ENCODE measurements at places on chromosomes 7 and 10.

GRCh38 chr10:112778579-112778978 is 171.5 kb upstream of the TCF7L2 start:
- no peak for DNase-seq

GRCh38 chr10:49408519-49409306 is 12.8 kb upstream of the DRGX start:
- no peak for DNase-seq

- no peak for DNase-seq
These were observed 36.6 kb downstream of the SRPK2 start for GRCh38 chr7:105352018-105352612.

GRCh38 chr10:64508029-64508661 is 986.9 kb downstream of the REEP3 start:
- DNase-seq, result no peak

DNA sequence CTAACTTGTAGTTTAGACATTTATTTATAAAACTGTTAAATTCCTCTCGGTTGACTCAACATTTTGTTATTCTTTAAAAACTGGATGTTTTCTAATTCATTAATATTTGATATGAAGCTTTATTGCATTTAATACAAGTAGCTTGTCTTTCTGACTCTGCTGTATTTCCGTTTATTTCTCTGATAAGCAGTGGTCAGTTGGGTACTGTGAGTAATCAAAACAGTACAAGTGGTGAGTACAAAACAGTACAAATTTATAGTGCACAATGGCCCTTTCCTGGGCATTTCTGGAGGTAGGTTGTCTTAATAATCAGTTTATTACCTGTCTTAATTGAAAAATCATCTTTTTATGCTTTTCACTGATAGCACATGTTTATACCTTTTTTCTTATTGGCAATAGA is 182.7 kb downstream of the CCSER2 start:
- no peak for DNase-seq

- no peak for DNase-seq
These were observed 134.3 kb upstream of the ASAH2 start for GRCh38 chr10:50385624-50386023.

DNA sequence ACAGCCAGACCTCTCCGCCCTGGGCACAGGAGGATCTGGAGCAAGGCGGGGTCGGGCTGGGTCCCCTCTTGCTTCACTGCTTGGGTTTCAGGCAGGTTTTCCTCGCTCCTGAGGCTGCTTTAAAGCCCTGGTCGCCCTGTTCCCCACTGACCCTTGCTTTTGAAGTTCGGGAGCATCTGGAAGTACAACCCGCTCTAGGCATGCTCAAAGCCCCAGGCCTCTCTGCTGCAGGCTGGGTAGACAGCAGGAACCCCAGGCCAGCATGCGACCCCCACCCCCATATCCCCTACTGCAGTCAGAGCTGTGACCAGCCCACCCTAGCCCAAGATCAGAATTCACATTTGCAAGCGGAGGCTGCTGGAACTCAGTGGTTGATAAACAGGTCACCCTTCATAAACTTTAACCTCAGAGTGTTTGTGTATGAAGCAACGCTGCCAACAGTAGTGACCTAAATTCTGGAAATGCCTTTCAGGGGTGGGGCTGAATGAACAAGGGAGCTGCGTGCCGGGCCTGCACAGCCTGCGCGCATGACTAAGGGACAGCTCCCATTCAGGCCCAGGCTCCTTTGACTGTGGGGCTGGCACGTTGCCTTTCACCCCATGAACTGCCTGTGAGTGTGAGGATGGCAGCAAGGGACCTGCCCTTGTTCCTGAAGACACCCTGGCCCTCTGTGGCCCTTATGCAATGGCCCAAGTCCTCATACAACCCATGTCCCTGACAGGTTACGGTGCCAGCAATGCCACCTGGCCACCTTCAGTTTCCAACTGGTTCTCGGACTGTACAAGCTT is 52.5 kb downstream of the PROSER2 start:
- no peak for DNase-seq

DNA sequence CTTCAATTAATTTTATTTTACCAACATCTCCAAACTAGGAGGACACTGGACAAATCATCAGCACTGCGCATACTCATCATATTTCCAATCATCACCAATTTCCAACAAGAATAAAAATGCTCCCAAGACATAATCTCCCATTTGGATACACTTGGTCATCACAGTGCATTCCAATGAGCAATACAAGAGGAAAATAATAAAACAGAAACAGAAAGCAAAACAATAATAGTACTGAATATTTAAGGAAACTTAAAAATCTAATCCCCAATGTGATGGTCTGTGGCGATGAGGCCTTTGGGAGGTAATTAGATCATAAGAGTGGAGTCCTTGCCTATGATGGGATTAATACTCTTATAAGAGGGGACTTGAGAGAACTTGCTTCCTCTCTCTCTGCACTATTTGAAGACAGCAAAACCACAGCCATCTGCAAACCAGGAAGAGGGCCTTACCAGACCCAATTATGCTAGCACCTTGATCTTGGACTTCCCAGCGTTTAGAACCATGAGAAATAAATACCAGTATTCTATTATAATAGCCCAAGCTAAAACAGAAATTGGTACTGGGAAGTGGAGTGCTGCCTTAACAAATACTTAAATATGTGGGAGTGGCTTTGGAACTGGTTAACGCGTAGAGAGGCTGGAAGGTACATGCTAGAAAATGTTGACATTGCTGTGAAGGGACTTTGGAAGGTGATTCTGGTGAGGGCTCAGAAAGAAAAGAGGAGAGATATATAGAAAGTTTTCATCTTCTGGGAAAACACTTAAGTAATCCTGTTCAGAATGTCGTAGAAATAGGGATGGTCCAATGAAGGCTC is 91.5 kb downstream of the JAZF1 start:
- DNase-seq, result no peak

GRCh38 chr7:105800442-105800841 is 76.0 kb downstream of the ATXN7L1 start:
- DNase-seq, result no peak

DNA sequence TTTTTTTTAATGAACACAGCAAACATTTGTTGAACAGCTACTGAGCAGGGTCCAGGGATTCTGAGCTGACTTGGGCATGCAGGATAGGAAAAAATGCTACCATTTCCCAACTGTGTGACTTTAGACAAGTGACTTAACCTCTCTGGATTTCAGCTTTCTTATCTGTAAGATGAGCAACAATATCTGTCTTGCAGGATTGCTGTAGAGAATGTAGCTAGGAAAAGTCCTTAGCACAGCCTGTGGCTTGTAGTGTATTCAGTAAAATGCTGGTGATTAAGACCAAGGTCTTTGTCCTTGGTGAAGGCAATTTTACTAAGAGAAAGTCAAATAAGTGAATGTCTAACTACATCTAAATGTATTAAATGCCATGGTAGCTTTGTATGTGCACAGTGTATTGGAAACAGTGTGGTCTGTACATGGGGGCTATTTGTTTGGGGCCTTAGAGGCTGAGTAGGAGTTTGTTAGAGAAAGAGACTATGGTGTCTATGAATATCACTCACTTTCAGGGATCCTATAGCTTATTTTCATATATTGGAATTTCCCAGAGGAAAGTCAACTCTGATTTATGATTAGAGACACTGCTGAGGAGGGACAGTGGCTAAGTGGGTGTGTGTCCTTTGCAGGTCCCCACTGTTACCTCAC is 118.9 kb downstream of the CDH23 start:
- DNase-seq, result no peak

DNA sequence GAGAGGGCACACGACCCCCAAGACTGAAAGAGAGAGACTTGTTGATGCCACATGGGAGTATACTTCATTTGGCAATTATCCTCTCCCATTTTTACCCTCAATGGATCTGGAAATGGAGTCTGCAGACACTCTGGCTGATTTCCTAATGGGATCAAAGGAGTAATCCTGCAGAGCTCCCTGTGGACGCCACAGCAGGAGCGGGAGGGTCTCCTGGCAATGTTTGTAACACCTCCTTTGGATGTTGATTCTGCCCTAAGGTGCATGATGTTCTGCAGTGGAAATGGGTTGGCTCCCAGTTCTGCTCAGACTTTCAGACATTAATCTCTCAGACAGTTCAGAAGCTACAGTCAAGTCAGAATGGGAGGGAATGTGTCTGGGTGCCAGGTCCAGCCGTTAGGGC is 166.0 kb upstream of the WDR11 start:
- no peak for DNase-seq

DNA sequence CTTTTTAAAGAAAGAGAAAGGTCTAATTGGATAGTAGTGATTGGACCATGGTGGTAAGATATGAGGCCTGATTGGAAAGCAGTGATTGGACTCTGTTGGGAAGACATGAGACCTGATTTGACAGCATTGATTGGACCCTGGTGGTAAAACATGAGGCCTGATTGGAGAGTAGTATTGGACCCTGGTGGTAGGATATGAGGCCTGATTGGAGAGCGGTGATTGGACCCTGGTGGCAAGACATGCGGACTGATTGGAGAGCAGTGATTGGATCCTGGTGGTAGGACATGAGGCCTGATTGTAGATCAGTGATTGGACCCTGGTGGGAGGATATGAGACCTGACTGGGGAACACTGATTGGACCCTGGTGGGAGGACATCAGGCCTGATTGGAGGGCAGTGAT is 444.3 kb downstream of the LRMDA start:
- DNase-seq, result no peak

DNA sequence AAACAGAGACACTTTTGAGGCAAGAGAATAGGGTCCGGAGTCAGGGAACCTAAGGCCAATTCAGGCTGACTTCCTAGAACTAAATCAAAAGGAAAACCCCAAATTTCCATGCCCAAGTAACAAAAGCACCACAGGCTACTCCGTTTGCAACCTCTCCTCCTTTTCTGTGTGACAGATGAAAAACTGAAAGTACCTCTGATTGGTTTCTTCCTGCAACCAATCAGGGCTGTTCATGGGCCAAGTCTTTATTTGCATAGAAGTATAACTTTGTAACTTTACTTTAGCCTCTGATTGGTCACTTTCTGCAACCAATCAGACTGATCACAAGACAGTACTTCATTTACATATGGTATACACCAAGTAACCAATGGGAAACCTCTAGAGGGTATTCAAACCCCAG is 239.9 kb upstream of the KCND2 start:
- DNase-seq, result no peak

GRCh38 chr10:101133489-101134298 is 2.6 kb downstream of the TLX1 start:
- DNase-seq, result no peak

- DNase-seq, result no peak
These were observed 1117.8 kb downstream of the GATA3 start for GRCh38 chr10:9172276-9172675.

GRCh38 chr7:129103561-129104324 is 40.8 kb upstream of the TSPAN33 start:
- no peak for DNase-seq

GRCh38 chr10:86113983-86114382 is 252.6 kb downstream of the GRID1 start:
- DNase-seq, result no peak

DNA sequence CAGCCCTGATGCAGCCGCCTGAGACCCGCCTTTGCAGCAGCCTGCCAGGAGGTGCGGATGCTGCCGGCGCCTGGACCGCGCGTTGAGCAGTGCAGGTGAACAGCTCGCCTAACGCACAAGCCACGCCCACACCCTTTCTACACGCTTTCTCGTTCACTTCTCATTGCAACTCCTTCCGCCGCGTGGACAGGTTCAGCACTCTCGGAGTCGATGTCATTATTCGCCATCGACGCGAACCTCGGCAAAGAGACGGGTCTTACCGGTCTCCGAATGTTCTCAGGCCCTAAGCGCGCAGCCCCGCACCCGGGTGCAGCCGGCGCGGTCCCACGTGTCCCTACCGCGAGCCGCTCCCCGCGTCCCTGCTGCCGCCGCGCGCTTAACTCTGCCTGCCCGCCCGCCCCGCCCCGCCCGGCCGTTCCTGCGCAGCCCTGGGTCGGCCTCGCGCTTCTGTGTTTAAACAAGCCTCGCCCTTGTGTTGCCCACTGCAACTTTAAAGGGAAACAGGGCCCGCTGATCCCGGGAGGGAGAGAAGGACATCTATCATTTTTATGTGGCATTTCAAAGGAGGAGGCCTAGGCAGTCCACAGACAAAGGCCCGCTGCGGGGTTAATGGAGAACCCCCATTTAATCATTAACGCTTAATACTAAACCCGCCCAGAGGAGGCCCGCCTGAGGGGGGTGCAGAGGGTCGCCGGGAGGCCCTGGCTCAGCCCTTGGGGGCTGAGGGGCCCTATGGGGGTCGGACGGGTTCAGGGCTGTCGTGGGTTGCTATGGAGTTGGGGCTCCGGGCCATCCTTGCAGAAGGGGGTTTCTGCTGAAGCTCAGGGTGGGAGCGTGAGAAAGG is 128.5 kb downstream of the WDR11 start:
- DNase-seq, result no peak

- DNase-seq, result no peak
These were observed 15.1 kb upstream of the AKR1B10 start for GRCh38 chr7:134512271-134512670.

GRCh38 chr7:39130857-39131526 is 153.3 kb downstream of the POU6F2 start:
- DNase-seq, result no peak

GRCh38 chr10:17910125-17910789 is 41.5 kb upstream of the SLC39A12 start:
- DNase-seq, result no peak

GRCh38 chr7:55827577-55827976 is 35.0 kb downstream of the SEPTIN14 start:
- no peak for DNase-seq

GRCh38 chr10:132624061-132624846 is 86.7 kb downstream of the INPP5A start:
- DNase-seq, result no peak

DNA sequence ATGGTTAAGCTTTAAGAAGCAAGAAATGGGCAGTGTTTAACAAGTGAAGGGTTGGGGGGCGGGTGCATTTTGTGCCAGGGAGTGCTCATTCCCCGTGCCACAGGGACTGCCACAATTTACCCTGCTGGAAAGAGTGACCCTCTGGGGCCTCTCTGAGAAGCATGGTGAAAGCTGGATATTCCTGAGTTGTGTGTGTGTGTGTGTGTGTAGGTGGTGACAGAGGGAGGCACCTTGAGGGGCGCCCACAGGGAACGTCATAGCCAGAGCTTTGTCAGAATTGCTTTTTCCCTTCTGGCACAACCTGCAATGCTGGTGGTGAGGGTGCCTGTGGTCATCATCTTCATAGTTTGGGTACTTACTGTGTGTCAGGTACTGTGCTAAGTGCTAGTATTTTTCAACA is 2.5 kb upstream of the WDR86 start:
- no peak for DNase-seq

DNA sequence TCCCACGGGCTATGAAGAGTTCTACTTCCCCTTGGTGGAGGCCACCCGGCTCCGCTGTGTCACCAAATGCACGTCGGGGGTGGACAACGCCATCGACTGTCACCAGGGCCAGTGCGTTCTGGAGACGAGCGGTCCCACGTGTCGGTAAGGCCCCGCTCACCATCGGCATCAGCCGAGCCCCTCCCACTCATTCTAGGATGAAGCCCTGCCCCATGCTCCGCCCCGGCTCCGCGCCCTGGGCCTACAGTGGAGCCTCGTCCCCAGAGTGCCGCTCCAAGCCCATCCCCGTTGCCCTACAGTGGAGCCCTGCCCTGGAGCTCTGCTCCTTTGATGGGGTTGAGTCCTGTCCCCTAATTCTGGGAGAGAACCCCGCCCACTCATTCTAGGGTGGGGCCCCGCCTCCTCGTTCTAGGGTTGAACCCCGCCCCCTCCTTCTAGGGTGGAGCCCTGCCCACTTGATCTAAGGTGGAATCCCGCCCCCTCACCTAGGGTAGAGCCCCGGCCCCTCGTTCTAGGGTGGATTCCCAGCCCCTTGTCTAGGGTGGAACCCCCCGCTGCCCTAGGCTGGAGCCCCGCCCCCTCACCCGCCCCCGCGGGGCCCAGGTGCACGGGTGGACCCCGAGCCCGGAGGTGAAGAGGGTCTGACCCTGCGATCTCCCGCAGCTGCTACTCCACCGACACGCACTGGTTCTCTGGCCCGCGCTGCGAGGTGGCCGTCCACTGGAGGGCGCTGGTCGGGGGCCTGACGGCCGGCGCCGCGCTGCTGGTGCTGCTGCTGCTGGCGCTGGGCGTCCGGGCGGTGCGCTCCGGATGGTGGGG is 3.4 kb upstream of the MUC12 start:
- DNase-seq, result no peak
